ENCODE measurements at places on chromosomes 2 and 18. TPM values are rescaled to one million over a fixed set of nuclear protein-coding genes. Genes with fewer than 3 reads are reported as not detected.

Gene NUP35
- 31.7 TPM for total RNA-seq

DNA sequence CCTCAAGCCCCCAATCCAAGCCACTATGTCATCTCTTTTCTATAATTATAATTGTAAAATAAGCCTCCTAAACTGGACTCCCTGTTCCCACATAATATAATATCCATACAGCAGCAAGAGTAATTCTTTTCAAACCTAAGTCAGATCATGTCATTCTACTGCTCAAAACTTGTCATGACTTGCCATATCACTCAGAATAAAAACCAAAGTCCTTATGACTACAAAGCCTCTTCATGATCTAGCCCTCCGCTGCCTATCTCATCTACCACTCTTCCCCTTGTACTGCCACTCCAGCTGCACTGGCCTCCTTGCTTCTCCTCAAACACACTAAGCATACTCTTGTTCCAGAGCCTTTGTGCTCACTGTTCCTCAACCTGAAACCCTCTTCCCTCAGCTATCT lies 69.9 kb downstream of the MEMO1 start:
- DNase-seq, result no peak

Gene CFAP65
- 0.26 TPM for total RNA-seq

- peak; percentile 89 for DNase-seq
Measured at GRCh38 chr2:3282056-3282998, 95.3 kb downstream of the EIPR1 start.

GRCh38 chr2:37812941-37813730 lies 112.0 kb upstream of the RMDN2 start:
- no peak for DNase-seq

Measured in A172 (cell line).